ENCODE measurements at places on chromosomes 2 and 18. TPM values are rescaled to one million over a fixed set of nuclear protein-coding genes. Genes with fewer than 3 reads are reported as not detected.

FAM237A gene
- total RNA-seq, result not detected

RTP5 gene
- not detected for total RNA-seq

ZAP70 gene
- 4.3 TPM for total RNA-seq

ZNF512 gene
- 44.4 TPM for total RNA-seq

TMEM198 gene
- 4.6 TPM for total RNA-seq

DSG1 gene
- total RNA-seq, result 0.06 TPM

DUSP2 gene
- 15.6 TPM for total RNA-seq

CMPK2 gene
- 7.6 TPM for total RNA-seq

CCDC121 gene
- 6.2 TPM for total RNA-seq

NCKAP5 gene
- total RNA-seq, result 7.5 TPM

SEMA4C gene
- 41.6 TPM for total RNA-seq

PRPF40A gene
- total RNA-seq, result 76.0 TPM

ANTXR1 gene
- 91.3 TPM for total RNA-seq

RSAD2 gene
- 7.2 TPM for total RNA-seq

CD8B gene
- total RNA-seq, result 0.88 TPM

ZNF385B gene
- 3.6 TPM for total RNA-seq

SCYGR4 gene
- not detected for total RNA-seq

XIRP2 gene
- total RNA-seq, result 16.2 TPM

LRP2 gene
- 203 TPM for total RNA-seq

All from metanephros (tissue), 2 donors.